A549 treated with Hydrocortisone at 1 μM for 4 hours (cell line): ENCODE measurements at places on chromosomes 4 and X. TPM values are rescaled to one million over a fixed set of nuclear protein-coding genes. Genes with fewer than 3 reads are reported as not detected.

NUDT11 gene
- total RNA-seq: 2.6 to 3.1 TPM (median 2.7 TPM) in 5 replicates

NLGN3 gene
- total RNA-seq: 0.80 to 1.2 TPM (median 0.97 TPM) in 5 replicates

BRS3 gene
- not detected in 5 replicates for total RNA-seq

PLK4 gene
- 13.2 to 17.2 TPM (median 14.6 TPM) in 5 replicates for total RNA-seq

CXXC4 gene
- 0.01 to 0.03 TPM (median 0.02 TPM) in 4 of 5 replicates, not detected in the other for total RNA-seq

CDS1 gene
- 0.39 to 0.67 TPM (median 0.61 TPM) in 5 replicates for total RNA-seq

FAAH2 gene
- 0.06 to 0.16 TPM (median 0.11 TPM) in 4 of 5 replicates, not detected in the other for total RNA-seq

SLC9B1 gene
- total RNA-seq: 0.10 TPM in 1 of 5 replicates, not detected in the others

CT45A3 gene
- total RNA-seq: 0.26 TPM in 1 of 5 replicates, not detected in the others

ADH7 gene
- total RNA-seq: not detected in 5 replicates

CITED1 gene
- total RNA-seq: 1.2 to 2.8 TPM (median 1.8 TPM) in 5 replicates

MOB1B gene
- 4.2 to 7.9 TPM (median 5.6 TPM) in 5 replicates for total RNA-seq

ADH1B gene
- total RNA-seq: not detected in 5 replicates

SCD5 gene
- 6.2 to 8.1 TPM (median 6.6 TPM) in 5 replicates for total RNA-seq

HSFX2 gene
- 0.08 to 0.24 TPM (median 0.14 TPM) in 4 of 5 replicates, not detected in the other for total RNA-seq

USP17L18 gene
- not detected in 5 replicates for total RNA-seq

HSD17B13 gene
- total RNA-seq: 0.05 to 0.08 TPM in 2 of 5 replicates, not detected in the others

GATA1 gene
- total RNA-seq: not detected in 5 replicates
